ENCODE measurements at places on chromosomes 1 and 21.

- DNase-seq = no peak
Observed at GRCh38 chr1:111179968-111180533, 20.4 kb downstream of the DENND2D start.

DNA sequence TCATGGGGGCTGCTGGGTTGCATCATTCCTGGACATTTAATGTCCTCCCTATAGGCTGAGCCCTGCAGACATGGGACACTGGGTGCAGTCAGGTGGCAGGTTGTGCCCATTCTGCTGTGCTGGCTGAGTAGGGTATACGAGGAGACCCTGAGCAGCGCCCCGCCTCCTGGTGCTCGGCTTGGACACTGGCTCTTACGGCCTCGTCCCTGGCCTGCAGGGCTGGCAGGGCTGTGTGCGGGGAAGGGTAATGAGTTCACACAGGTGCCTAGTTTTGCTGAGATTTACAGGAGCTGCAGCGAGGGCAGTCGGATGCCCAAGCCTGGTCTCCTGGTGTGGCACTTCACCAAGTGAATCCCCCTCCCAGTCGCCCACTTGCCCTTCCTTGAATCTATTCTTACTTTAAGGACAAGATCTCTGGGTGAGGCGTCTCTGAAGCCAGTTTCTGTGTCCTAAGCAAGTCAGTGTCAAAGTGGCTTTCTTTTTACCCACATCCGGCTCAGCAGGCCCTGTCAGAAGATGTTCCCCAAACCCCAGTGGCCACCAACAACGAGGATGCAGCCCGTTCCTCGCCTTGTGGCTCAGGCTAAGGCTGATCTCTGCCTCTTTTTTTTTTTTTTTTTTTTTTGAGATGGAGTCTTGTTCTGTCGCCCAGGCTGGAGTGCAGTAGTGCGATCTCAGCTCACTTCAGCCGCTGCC lies 73.2 kb downstream of the MAN1C1 start:
- DNase-seq = no peak

DNA sequence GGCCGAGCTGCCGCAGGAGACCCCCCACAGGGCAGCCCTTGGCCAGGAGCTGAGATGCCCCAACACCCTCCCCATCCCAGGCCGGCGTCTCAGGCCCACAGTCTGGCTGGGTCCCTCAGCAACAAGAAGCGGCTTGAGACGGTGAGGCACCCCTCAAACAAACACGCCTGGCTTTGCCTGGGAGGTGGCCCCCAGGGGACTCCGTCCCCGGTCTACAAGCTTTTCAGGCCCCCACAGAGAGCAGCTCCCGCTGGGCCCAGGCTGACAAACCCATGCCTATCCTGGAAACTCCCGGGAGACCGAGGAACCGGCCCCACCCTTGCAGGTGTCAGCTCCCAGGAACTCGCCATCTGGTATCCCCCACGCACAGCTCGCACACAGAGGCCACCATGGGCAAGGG lies 67.0 kb downstream of the ARHGEF16 start:
- DNase-seq = no peak

GRCh38 chr1:37636435-37636834 lies 1.7 kb upstream of the RSPO1 start:
- no peak for DNase-seq

- no peak for DNase-seq
Observed at GRCh38 chr21:32770871-32771523, 558 bp downstream of the PAXBP1 start.

DNA sequence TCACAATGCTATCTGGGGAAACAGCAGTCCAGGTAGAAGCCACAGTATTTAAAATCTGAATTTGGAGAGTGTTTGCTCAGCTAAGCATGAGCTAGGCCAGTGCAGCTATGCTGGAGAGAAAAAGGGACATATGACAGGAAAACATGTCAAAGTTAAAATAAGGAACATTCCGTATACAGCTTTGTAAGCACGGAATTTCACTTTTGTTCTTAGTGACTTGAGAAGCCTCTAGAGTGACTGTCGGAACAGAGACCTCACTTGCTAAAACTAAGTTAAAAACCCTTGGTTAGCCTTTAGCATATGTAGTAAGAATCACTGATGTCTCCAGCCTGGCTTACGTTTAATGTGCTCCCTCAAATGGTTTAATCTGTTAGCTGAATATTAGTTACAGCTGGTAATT lies 661.7 kb downstream of the KCNT2 start:
- no peak for DNase-seq

- DNase-seq = no peak
Observed at GRCh38 chr1:228226956-228227791, 19.3 kb downstream of the OBSCN start.

GRCh38 chr1:41874151-41874719 lies 44.5 kb downstream of the HIVEP3 start:
- no peak for DNase-seq

DNA sequence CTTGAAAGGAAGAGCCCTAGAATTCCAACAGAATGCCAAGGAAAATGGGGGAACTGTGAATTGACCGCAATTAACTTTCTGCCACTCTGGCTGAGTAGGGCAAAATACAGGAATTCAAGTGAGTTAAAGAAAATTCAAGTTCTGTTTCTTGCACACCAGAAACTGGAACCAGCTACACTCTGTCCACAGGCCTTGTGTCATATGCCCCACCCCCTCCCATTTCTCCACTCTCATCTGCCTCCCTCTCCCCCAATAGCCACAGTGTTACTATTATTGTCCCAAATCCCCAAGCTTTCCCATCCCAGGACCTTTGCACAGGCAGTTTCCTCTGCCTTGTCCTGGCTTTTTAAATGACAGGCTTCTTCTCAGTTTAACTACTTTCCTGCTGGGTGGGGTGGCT lies 4.3 kb upstream of the STK40 start:
- DNase-seq = no peak

GRCh38 chr1:232841823-232842565 lies 36.8 kb downstream of the MAP10 start:
- DNase-seq = no peak

DNA sequence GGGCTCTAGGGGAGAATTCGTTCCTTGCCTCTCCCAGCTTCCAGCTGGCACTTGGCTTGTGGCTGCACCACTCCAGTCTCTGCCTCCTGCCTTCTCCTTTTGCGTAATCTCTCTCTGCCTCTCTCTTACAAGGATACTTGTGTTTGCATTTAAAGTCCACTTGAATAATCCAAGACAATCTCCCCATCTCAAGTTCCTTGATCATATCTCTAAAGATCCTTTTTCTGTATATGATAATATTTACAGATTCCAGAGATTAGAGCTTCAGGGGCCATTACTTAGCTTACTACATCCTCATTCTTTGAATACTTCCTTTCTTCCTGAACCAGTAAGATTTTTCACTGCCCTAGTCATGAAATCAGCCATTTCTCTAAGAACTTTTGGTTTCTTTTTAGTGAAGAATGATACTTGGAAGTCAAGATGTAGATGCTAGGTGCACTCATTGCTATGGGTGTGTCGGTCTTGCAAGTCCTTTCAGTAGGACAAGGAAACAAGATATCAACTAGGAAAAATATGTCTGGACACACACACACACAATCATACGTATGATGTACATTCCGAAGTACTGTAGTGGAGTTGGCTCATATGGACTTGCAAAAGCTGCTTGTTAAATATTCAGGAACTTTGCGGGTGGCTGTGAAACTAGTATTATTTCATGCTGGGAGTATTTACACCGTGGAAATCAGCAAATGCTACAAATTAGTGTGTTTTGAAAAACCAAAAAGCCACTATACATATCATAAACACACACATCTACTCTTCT lies 20.8 kb upstream of the RLF start:
- no peak for DNase-seq

- DNase-seq = no peak
Observed at GRCh38 chr1:216532251-216532798, 109.1 kb upstream of the USH2A start.

DNA sequence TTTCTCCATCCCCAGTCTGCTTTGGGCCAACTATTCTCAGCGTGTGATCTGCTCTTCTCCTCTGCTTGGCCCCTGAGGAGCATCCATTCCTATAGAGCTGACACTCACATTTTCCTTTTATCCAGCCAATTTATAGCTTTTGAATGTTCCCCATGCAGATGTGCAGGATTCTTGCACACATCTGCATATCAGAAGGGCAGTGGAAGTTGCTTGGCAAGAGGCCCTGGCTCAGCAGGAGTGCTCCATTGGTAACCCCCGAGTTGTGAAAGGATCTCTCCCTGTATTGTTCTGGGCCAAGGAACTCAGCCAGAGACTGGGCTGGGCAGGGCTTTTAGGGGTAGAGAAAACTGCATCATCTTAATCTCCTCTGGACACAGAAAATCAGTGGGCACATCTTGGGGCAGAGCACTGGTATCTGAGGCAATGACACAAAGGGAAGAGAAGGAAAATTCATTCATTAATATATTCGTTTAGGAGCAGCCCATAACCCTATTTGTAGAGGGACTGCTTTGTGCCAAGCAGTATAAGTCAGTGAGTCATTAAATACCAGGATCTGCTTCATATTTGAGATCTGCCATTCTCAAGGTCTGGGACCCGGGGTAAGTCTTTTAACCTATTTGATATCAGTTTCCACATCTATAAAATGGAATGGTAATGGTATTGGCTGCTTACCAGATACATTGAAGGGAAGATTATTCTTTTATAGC lies 31.0 kb upstream of the BEND5 start:
- no peak for DNase-seq

DNA sequence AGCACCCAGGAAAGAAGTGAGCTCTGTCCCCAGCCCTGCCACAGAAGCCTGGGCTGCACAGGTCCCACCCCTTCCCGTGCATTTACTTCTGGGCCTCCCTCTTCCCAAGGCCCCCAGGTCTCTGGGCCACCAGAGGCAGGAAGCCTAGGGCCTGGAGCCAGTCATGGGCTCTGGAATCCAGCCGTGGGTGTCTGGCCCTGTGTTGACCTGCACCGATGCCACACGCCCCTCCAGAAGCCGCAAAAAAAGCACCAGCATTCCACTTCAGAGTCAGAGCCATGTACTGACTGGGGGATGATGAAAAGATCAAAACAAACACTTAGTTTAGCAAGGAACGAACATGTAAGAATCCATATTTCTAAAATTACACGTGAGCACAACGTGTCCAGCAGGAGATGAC lies 141.7 kb downstream of the NPHP4 start:
- DNase-seq = no peak

DNA sequence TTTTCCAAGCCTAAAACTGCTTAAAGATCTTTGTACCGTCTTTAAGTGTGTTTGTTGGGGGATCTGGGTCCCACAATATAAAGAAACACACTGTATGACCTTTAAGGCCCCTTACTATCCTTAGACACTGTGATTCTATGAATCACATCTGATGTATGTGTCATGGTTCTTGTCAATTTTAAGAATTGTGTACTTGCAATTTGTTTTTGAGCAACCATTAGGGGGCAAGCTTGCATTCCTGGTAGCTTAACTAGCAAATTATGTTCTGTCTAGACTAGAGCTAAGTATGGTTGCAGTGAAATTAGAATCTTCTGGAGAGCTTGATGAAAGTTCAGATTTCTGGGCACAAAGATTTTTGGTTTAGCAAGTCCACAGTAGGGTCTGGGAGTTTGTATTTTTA lies 219.5 kb downstream of the TPR start:
- no peak for DNase-seq

DNA sequence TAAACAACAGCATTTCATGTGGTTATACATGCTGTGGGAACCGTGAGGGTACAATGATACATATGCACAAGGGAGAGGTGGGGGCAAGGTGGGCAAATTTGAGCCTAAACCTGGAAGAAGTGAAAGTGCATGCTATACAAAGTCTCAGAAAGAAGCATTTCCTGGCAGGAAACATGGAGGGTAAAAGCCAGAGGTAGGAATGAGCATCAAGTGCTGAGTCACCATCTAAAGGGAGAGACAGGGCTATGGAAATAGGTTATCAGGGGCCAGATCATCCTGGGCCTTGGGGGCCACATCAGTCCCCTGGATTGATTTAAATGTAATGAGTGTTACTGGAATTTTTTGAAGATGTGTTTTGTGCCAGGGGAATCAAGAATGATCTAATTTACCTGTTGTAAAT lies 60.1 kb upstream of the DAB1 start:
- DNase-seq = no peak

DNA sequence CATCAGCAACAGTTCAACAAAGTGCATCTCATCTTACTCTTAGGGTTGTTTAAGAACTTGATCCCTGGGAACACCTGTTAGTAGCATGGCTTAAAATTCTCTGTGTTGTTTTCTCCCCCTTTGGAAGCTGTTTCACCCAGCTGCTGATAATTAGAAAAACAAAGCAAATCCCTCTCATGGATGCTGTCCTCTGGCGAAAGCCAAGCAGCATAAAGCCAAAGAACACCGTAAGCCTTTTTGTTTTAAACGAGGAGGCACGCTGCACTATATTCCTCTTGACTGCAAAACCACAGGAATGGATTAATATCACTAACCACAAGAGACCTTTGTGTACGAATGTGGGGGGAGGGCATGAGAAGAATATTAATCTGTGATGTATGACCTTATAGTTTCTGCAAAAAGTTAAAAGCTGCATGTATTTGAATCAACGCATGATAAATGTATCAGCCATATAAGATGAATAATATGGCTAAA lies 923.2 kb downstream of the LTN1 start:
- DNase-seq = no peak

- DNase-seq = no peak
Observed at GRCh38 chr1:39632682-39633417, 6.6 kb downstream of the HEYL start.

- DNase-seq = no peak
Observed at GRCh38 chr1:1630965-1631781, 800 bp upstream of the MMP23B start.

All from stimulated activated CD4-positive, alpha-beta T cell treated with anti-CD3 and anti-CD28 coated beads, Interleukin-2, amount 100 ng/mL, for 4 hours (primary cell).